ENCODE measurements at places on chromosomes 2 and 18.

DNA sequence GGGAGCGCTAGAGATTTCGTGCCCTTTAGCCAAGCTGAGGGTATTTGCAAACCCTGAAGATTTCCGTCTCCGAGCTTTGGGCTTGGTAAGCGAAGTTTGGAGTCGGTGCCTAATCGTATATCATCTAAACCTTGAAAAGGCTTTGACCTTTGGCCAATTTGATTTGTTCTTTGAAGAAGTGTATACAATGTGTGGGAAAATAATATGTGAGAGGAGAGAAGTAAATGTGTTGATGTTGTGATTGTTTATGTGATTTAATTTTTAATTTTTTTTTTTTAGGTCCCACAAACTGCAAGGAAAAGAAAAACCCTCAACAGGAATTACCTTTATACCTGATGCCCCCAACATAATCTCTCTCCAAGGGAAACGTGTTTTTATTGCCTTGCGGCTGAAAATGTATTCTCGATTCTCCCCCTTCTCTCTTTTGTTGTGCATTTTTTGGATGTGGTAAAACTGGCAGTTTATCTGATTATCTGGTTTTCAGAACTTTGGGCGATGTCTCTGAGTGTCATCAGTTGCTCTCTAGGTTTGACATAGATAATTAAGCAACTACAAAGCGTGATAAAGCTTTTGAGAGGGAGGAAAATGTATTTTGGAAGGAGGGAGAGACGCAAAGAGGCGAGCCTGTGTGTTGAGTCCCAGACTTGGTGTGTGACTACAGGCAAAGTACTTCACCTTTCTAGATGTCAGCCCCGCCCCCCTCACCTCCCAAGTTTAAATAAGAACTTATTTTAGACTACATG is 912 bp upstream of the FBXO11 start:
- DNase-seq, result no peak

DNA sequence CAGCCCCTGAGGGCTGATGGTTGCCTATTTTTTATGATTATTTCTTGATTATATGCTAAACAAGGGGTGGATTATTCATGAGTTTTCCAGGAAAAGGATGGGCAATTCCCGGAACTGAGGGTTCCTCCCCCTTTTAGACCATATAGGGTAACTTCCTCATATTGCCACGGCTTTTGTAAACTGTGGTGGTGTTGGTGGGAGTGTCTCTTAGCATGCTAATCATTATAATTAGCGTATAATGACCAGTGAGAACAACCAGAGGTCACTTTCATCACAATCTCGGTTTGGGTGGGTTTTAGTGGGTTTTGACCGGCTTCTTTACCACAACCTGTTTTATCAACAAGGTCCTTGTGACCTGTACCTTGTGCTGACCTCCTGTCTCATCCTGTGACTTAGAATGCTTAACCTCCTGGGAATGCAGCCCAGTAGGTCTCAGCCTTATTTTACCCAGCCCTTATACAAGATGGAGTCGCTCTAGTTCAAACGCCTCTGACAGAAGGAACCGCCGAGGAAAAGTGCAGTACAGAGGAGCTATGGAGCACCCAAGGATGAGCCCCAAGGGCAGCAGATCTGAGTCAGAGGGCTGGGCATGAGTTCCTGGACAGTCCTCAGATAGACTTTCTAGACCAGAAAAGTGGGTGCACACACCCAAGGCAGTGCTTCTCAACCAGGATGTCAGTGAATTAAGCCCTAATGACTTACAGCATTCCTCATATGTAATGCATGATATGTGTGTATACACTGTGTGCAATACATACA is 37.1 kb upstream of the ASAP2 start:
- no peak for DNase-seq

DNA sequence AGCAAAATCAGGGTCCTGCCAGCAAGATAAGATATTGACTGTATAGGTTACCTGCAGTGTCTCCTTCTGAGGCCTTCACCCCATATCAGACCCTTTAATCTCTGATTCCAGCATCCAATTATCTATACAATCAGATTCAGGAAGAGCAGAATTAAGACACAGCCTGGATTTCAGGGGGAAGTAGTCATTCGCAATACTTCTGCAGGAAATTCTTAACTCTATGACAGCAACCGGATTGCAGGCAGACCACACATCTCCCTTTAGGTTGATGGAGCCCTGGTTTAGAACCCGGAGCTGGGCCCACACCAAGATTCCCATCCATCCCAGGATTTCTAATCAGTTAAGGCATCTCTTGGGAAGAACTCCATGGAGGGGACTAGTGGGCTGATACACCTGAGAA is 9.5 kb downstream of the ARL4C start:
- DNase-seq, result no peak

- no peak for DNase-seq
These were observed 71.5 kb downstream of the THADA start for GRCh38 chr2:43524177-43524965.

DNA sequence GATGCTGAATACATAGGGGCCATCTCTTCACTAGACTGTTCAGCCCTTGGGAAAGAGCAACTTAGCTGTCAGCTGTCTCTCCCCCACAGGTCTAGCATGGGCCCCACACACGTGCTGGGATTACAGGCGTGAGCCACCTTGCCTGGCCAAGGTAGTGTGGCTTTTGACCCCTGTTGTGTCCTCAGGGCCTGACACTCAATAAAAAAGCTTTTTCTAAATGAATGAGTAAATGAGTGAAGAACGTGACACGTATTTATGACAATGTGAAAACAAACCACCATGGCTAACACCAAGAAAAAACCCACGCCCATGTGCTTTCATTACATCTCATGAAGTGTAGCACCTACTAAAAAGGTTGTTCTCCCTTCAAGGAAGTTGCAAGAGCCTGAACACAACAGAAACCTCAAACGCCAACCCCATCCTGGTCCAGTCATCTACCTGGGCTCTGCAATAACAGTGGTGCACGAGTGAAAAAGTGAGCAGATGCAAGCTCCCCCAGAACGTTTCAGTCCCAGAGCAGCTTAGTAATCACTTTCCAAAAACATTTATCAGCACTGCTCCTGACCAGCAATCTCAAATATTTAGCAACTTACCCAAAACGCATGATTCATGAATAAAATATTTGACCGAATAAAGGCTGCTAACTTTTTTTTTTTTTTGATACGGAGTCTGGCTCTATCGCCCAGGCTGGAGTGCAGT is 3.4 kb downstream of the WDFY1 start:
- DNase-seq, result peak; percentile 79
